ENCODE measurements at places on chromosomes 3 and 15.

- DNase-seq, result no peak
Observed at GRCh38 chr15:44394062-44394461, 33.4 kb upstream of the CTDSPL2 start.

DNA sequence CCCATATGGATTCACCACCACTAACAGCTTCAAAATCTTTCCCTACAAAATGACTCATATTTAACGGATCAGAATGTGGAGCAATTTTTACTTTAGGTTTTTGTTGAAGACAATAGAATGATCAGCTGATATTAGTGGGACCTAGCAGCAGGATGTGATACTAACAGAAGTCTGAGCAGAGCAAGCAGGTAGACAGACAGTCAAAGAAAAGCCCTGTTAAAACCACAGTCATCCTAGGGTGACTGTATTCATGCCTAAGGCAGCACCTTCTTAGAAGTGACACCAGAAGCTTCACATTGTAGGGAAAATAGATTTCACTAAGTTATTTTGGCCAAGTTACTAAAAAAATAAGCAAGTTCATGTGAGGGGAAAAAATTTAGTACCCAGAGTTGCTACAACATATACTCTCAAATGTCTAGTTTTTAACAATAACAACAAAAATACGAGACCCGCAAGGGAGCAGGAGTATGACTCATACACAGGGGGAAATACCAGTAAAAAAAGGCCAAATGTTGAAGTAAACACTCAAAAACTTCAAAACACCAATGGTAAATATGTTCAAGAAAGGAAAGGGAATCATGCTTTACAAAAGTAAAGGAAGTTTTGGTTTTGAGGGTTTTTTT is 590.9 kb downstream of the EPHA3 start:
- no peak for DNase-seq

GRCh38 chr15:86060674-86061073 is 19.0 kb upstream of the AGBL1 start:
- DNase-seq, result no peak

DNA sequence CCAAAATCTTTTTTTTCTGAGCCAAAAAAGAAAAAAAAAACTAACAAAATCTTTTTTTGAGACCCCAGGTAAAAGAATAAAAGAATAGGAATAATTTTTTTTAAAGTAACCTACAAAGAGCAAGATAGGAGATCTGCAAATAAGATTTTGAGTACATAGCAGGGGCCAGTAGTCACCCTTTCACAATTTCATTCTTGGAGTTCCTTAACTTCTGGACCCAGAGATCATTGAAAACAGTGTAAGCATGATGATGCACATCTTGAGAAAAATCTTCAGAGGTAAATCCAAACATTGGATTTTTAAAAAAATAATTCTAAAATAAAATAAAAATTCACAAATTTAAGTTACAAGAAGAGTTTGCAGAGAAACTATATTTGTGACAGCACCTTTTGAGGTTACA is 18.8 kb downstream of the TFRC start:
- no peak for DNase-seq

- no peak for DNase-seq
Observed at GRCh38 chr15:63243101-63243500, 34.3 kb upstream of the APH1B start.

All from glomerular endothelial cell (primary cell).